ENCODE measurements at places on chromosomes 16 and 17. TPM values are rescaled to one million over a fixed set of nuclear protein-coding genes. Genes with fewer than 3 reads are reported as not detected.

The KRT222 gene
- total RNA-seq: not detected

- H3K27me3 ChIP-seq: no peaks in the 10 kb centered on the region
- DNase-seq: no peak
- H3K36me3 ChIP-seq: no peaks in the 10 kb centered on the region
These were observed 102.2 kb downstream of the ABCA8 start for GRCh38 chr17:68853036-68853435.

GRCh38 chr16:66846831-66847230 is 2.6 kb downstream of the CA7 start:
- H3K36me3 ChIP-seq: no peaks in the 10 kb centered on the region
- peaks cover 14% of the 10 kb centered on the region for H3K4me1 ChIP-seq
- H3K27me3 ChIP-seq: no peaks in the 10 kb centered on the region
- DNase-seq: peak; percentile 11
- no peak overlapping the region for H3K27ac ChIP-seq

The RNF222 gene
- total RNA-seq: not detected

- no peak overlapping the region for H3K4me3 ChIP-seq
- no peaks in the 10 kb centered on the region for H3K36me3 ChIP-seq
- no peaks in the 10 kb centered on the region for H3K4me1 ChIP-seq
- no peak for DNase-seq
These were observed 1.5 kb downstream of the FOXN1 start for GRCh38 chr17:28507567-28508203.

GRCh38 chr16:1132431-1132830 is 20.5 kb upstream of the CACNA1H start:
- no peaks in the 10 kb centered on the region for H3K4me1 ChIP-seq
- DNase-seq: no peak
- H3K36me3 ChIP-seq: no peaks in the 10 kb centered on the region
- no peak overlapping the region for H3K4me3 ChIP-seq

The IGSF6 gene
- 7.0 TPM for total RNA-seq
